G401 (cell line): ENCODE measurements at places on chromosomes 1 and 21. TPM values are rescaled to one million over a fixed set of nuclear protein-coding genes. Genes with fewer than 3 reads are reported as not detected.

The CD48 gene
- not detected in 2 replicates for total RNA-seq

The ZNF593OS gene
- not detected in 2 replicates for total RNA-seq

The SSU72 gene
- total RNA-seq: 145 and 169 TPM in 2 replicates

The S100A7A gene
- total RNA-seq: not detected in 2 replicates

The EPB41 gene
- 25.2 and 39.4 TPM in 2 replicates for total RNA-seq

The IL22RA1 gene
- not detected in 2 replicates for total RNA-seq

The CELA2A gene
- total RNA-seq: not detected in 2 replicates

The MIXL1 gene
- not detected in 2 replicates for total RNA-seq

The CHAF1B gene
- 8.6 and 18.1 TPM in 2 replicates for total RNA-seq

The GAS5 gene
- 490 and 492 TPM in 2 replicates for total RNA-seq

The KCND3 gene
- 0.10 TPM in 1 of 2 replicates, not detected in the other for total RNA-seq

The PADI2 gene
- 0.10 and 0.62 TPM in 2 replicates for total RNA-seq

The TPTE gene
- total RNA-seq: not detected in 2 replicates

The PLPPR4 gene
- 37.3 and 47.3 TPM in 2 replicates for total RNA-seq

The LCE1C gene
- total RNA-seq: not detected in 2 replicates

The PRMT6 gene
- total RNA-seq: 146 and 166 TPM in 2 replicates

The IL10 gene
- not detected in 2 replicates for total RNA-seq

The FNDC5 gene
- 39.4 and 56.4 TPM in 2 replicates for total RNA-seq

The PLEKHA6 gene
- total RNA-seq: not detected in 2 replicates

The IFNLR1 gene
- total RNA-seq: 0.62 and 1.5 TPM in 2 replicates

The RBM34 gene
- total RNA-seq: 45.3 and 49.8 TPM in 2 replicates

The VASH2 gene
- total RNA-seq: 0.68 and 1.1 TPM in 2 replicates

The CFAP107 gene
- total RNA-seq: not detected in 2 replicates

The S100A5 gene
- 1.5 and 15.4 TPM in 2 replicates for total RNA-seq

The CRYAA gene
- not detected in 2 replicates for total RNA-seq

The GJA9 gene
- not detected in 2 replicates for total RNA-seq

The PDZK1IP1 gene
- not detected in 2 replicates for total RNA-seq

The THEM5 gene
- not detected in 2 replicates for total RNA-seq

The CD55 gene
- 11.4 and 11.5 TPM in 2 replicates for total RNA-seq

The DMBX1 gene
- total RNA-seq: 0.20 and 1.0 TPM in 2 replicates

The HSD11B1 gene
- not detected in 2 replicates for total RNA-seq

The CYP4Z1 gene
- not detected in 2 replicates for total RNA-seq

The MAP10 gene
- total RNA-seq: not detected in 2 replicates

The TSPEAR gene
- total RNA-seq: not detected in 2 replicates

The ARHGAP30 gene
- total RNA-seq: 0.10 TPM in 1 of 2 replicates, not detected in the other

The MEGF6 gene
- 8.1 and 8.7 TPM in 2 replicates for total RNA-seq
